Gastrocnemius medialis (tissue), 4 donors: ENCODE measurements at places on chromosomes 12 and 14.

DNA sequence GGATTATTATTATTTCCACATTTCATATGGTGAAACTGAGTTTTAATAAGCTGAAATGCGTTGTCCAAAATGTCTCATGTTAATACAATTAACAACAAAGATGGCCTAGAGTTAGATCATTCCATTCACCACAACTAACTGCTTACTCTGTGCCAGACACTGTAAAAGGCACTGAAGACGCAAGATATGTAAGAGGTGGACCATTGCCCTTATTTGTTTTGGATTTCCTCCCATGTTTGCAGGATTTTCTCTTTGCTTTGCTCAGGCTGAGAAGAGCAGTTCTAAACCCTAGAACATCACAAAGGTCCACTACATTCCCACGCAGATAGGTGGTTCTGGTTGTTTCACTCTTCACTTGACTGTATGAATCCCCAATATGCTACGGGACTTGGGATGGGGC, 324.4 kb upstream of the KITLG start:
- DNase-seq, result no peak

DNA sequence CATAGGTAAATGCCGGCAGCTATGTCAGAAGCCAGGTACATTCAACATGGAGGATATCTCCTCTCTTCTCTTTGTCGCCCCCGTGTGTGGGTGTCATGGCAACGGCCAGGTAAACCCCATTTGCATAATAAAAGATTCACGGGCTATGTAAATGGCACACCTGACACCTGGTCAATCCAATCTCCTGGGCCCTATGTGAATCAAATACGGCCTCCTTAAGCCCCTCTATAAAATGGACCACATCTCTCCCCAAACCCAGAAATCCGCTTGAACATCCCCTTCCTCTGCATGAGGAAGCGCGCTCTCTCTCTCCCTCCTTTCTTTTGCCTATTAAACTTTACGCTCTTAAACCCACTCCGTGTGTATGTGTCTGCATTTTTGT, 363.7 kb downstream of the SOX5 start:
- DNase-seq, result no peak

DNA sequence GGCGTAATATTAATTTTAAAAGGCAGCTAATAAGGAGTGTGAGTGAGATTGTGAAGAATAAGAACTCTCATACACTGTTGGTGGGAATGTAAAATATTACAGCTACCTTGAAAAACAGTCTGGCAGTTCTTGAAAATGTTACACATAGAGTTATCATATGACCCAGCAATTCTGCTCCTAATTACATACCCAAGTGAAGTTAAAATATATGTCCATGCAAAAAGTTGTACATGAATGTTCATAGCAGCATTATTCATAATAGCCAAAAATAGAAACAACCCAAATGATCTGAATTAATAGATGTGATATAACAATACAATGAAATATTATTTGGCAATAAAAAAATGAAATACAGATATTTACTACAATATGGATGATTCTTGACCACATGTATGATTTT, 68.2 kb downstream of the RASSF8 start:
- DNase-seq, result no peak

DNA sequence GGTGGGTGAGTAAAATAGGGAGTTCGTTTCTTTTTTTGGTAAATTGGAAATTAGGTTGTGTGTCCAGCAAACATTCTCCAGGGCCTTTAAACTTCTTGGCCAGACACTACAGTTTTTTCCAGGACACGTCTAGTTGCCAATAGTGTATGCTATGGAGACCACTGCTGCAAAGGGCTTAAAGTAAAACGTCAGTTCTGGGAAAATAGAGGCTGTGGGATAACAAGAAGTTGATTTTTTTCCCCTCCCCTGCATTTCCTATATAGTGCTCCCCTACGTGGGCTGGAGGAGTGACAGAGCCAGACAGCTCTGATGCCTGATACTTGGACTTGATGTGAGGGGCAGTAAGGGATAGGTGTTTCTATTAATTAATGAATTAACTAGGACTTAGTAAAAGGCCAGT, 2.4 kb downstream of the ACVR1B start:
- DNase-seq, result no peak

GRCh38 chr14:67071506-67071905, 117.7 kb upstream of the GARIN2 start:
- DNase-seq, result no peak
